ENCODE measurements at places on chromosomes 11 and 22.

DNA sequence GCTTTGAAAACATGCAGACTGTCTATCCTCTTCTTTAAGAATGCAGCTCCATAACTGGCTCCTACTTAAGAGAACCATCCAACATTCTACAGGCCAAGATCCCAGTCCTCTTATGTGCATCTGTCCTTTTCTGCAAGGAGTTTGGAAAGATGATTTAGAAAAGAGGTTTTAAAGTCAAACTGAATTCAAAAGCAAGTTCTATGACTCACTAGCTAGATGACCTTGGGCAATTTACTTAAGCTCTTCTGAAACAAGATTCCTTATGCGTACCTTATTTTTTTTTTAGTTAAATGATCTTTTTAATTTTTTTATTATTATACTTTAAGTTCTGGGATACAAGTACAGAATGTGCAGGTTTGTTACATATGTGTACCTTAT, 29.2 kb downstream of the GUCY1A2 start:
- DNase-seq, result no peak

DNA sequence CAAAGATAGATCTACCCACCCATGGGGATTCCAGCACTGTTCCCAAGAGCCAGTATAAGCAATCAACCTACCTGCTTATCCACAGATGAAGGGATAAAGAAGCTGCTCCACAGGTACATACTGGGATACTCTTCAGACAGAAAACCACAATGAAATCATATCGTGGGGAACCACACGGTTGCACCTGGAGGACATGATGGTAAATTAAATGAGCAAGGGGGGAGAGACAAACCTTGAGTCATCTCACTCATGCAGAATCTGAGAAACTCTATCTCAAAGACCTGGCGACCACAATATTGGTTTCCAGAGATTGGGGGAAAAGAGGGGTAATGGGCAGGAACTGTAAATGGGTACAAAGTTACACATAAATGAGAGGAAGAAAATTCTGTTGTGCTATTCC, 14.5 kb downstream of the RGL4 start:
- DNase-seq, result no peak

GRCh38 chr11:44356351-44356750, 46.4 kb upstream of the ALX4 start:
- DNase-seq, result no peak

DNA sequence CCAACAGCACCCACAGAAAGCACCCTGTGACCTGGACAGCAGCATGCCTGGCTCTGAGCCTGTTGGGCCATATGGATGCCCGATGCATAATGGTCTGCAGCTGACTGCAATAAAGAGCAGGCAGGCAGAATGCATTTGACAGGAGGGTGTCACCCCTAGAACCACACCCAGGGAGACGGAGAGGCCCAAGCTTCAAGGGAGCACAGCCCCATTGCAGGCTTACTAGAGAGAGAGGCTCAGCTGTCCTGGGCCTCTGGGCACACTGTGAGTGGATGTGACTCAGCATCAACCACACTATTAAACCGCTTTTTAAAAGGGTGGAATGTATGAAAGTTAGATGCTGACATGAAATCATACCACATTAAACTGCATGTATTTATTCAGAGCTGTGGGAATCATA, 365.3 kb downstream of the CTTN start:
- DNase-seq, result no peak

- DNase-seq, result no peak
Measured at GRCh38 chr11:12800032-12800671, 125.9 kb downstream of the TEAD1 start.

DNA sequence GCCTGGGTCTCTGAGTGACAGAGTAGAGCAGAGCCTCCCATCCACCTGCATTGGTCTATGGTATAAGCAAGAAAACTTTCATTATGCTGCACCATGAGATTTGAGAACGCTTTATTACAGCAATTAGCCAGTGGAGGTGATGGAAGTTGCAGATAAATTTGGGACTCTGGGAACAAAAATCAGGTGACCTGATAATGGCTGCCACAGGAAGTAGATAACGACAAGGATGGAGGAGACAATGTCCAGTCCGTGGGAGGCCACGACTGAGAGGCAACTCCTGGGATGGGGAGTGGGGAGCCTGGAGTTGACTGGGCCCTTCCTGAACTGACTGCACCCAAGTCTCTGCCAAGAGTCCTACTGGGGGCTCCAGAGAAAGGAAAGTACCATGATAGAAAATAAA, 4.7 kb downstream of the MRGPRD start:
- DNase-seq, result no peak

GRCh38 chr11:44989831-44990566, 39.3 kb upstream of the TP53I11 start:
- DNase-seq, result no peak

DNA sequence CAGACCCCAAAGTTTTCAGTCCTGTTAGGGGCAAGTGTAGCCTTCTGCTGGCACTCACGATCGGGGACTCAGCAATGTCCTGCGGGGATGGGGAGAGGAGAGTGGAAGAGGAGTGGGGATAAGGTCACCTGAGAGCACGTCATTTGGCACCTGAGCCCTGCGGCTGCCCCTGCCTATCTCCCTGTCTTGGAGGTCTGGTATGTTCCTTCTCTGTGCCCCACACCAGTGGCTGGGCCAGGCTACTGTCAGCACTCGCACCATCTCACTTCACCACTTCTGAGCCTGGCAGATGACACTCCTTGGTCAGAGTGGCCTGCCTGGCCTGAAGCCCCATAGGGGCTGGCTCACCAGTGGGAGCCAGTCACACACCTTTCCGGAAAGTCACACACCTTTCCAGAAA, 20.1 kb upstream of the CHADL start:
- DNase-seq, result no peak

DNA sequence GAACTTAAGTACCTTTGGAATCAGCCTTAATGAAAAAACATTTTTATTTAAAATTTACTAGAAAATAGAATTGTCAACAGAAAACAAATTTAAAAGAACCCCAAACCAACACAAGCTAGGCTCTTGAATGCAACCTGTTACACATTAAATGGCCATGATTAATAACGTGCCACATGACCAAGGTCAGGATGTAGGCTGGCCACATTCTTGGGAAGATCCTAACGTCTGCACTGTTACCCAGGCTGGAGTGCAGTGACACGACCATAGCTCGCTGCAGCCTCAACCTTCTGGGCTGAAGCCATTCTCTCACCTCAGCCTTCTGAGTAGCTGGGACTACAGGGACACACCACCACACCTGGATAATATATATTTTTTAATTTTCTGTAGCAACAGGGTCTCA, 126.4 kb upstream of the APOA1 start:
- DNase-seq, result no peak

GRCh38 chr22:35148866-35149548, 83.0 kb downstream of the ISX start:
- DNase-seq, result no peak

GRCh38 chr11:124143034-124143433, 27.8 kb downstream of the VWA5A start:
- DNase-seq, result no peak

DNA sequence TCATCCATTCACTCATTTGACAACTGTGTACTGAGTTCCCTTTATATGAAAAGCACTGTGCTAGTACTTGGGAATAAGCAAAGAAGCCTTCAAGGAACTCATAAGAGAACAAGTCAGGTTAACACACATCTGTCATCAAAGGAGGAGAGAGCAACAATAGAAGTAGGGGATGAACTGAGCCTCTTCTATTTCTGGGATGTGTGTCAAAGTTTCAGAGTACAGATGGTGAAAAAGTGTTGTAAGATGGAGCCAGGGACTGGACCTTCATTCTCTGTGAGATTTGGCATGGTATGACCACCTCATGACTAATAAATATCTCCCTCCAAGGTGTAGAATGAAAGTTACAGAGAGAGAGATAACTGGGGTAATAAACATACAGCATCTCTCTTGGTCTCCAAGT, 349.8 kb upstream of the PLET1 start:
- no peak for DNase-seq

GRCh38 chr22:47062126-47062525, 299.7 kb downstream of the TBC1D22A start:
- no peak for DNase-seq

- no peak for DNase-seq
Measured at GRCh38 chr11:95575517-95575916, 214.1 kb downstream of the FAM76B start.

DNA sequence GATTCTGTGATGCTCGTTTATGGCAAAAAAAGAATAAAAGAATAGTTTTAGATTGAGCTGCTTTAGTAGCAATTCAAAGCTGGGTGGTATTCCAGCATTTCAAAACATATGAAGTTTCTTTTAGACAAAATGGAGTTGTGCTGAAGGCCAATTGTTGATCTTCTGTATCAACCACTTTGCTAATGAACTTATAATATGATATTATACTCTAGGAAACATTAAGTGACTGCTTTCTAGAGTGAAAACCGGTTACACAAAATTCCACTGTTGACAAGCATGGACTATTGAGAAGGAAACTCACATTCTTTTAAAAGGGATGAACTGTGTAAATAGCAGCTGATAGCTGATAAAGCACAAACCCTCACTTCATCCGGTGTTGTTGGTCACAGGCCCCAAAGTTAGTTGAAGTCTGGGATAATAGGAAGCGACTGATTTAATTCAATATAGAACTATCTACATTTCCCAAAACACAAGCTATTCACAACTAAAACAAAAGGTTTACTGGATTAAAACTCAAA, 255.1 kb downstream of the CADM1 start:
- DNase-seq, result no peak

GRCh38 chr11:134070342-134070845, 1.5 kb downstream of the JAM3 start:
- DNase-seq, result no peak

GRCh38 chr11:64218628-64219353, 7.2 kb downstream of the TRPT1 start:
- no peak for DNase-seq

- peak; percentile 96 for DNase-seq
Measured at GRCh38 chr11:64723117-64723906, at the start of gene NRXN2. TSS of gene NRXN2 (minus strand) at chr11:64723197. CDS start at chr11:64713699, 9,498 bp downstream.

GRCh38 chr11:134657631-134658030, 245.6 kb upstream of the B3GAT1 start:
- DNase-seq, result no peak

DNA sequence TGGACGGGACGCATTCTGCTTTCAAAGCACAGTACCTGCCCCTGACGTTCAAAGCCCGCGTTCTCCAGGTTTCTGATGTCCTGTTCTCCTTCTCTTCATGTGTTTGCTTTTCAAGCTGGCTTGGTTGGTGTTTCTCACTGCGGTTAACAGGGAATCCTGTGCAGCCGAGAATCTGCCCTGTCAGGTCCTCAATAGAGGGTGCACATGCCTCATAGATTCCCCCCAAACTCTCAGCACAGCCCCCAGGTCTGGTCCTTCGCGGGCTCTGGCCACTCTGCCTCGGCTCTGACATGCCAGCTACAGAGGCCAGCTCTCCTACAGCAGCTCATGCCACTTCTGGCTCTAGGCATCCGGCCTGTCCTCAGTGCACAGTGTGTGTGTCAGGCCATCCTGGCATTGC, 1343.8 kb downstream of the TBC1D22A start:
- DNase-seq, result no peak

DNA sequence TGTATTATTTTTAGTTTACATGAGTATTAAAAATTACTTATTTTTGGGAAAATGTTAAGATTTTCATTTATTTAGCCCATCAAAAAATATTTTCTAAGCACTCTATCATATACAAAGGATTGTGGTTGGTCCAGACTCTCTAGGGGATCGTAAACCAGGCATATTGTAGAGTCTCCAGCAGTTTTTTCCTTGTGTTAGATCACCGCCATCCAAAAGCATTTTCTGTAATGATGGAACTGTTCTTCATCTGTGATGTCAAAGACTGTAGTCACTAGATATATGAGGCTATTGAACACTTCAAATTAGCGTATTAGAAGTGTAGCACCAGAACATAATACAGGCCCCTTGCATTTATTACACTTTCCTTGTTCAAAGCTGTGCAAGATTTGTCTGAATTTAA, 154.9 kb downstream of the SBF2 start:
- no peak for DNase-seq

All from GM10248 (cell line).